ENCODE measurements at places on chromosomes 5 and 9.

DNA sequence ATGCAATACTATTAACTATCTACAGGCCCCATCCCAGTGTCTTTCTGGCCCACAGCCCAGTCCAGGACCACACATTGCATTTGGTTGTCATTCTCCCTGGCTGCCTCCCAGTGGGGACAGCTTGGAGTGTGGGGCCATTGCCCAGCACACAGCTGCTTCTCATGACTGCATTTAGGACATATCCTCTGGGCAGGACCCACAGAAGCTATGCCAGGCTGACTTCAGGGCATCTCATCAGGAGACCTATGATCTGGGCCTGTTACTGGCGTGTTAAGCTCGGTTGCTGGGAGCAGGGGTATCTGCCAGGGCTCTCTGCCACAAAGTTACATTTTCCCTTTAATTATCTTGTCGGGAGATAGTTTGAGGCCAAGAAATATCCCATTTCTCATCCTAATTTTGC, 32.1 kb upstream of the CLPTM1L start:
- no peak for DNase-seq

GRCh38 chr9:120603591-120603990, 23.6 kb upstream of the CDK5RAP2 start:
- DNase-seq = no peak

GRCh38 chr5:163345216-163345615, 92.2 kb upstream of the CCNG1 start:
- no peak for DNase-seq

DNA sequence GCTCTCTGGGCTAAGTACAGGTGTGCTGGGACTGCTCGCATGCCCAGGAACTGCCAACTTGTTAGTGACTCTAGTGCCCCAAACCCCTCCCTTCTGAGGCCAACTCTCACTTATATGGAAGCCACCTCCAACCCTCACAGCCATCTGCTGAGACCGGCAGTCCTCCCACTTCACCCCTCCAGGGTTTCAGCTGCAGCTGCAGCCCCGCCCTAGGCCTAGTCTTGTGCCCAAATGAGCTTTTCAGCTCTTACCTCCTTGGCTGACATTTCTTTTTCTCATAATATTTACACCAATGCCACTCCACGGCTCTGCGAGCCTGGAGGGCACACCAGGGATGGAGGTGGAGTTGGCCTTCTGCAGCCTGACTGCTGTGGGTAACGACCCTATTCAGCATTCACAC, 166.6 kb downstream of the ROR2 start:
- DNase-seq = no peak

GRCh38 chr5:10528827-10529226, 35.0 kb upstream of the ANKRD33B start:
- no peak for DNase-seq

GRCh38 chr5:76622076-76622475, 1.1 kb downstream of the F2RL2 start:
- DNase-seq = no peak

DNA sequence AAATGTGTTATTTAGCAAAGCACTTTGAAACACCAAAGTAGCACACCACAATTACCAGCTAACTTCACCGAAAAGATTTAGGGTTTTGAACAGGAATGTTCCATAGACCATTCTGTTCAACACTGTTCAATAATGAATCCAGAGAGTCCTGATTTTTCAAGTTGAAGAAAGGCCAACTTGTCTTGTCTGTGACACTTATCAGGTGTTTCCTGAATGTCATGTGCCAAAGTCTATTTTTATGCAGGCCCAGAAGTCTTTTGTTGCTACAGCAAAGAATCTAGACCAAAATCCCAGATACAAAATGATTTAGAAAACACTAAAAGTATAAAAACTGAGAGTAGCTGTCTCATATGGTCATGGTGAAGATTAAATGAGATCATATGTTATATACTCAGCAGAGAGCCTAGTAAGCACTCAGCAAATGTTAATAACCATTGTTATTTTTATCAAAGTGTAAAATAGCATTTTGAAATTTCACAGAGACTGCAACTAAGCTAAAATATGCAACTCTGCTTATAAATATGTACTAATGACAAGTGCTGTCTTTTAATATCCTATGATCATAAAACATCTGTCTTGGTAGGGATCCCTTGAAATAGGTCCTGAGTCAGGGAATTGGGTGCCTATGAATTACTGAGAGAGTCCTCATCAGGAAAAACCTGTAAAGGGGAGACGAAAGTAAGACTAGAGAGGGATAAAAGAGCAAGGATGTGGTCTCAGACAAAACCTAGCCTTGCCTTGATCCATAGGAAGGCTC, 122.4 kb upstream of the SLC12A2 start:
- DNase-seq = no peak

DNA sequence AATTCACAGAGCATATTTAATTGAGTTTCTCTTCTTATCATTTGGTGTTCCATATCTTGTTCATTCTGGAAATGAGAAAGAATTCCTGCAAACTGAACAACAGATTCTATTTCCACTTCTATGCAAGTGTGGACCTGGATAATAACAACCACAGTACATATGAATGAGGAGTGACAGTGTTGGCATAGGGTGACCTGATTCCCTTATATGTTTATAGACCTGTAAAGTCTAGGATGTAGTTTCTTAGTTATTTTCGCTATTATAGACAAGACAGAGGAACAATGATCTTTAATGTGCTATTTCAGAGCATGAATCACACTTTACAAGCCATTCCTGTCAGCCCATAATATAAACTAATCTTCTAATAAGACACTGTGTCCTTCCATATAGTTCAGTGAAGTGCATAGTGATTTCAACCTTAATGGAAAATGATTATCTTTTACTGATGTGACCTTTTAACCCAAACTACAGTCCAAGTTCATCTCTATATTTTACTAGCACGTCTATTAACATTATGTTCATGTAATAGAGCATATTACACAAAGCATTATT, 88.2 kb upstream of the FAM174A start:
- no peak for DNase-seq

- DNase-seq = no peak
Measured at GRCh38 chr5:118220556-118221195, 767.7 kb downstream of the DTWD2 start.

DNA sequence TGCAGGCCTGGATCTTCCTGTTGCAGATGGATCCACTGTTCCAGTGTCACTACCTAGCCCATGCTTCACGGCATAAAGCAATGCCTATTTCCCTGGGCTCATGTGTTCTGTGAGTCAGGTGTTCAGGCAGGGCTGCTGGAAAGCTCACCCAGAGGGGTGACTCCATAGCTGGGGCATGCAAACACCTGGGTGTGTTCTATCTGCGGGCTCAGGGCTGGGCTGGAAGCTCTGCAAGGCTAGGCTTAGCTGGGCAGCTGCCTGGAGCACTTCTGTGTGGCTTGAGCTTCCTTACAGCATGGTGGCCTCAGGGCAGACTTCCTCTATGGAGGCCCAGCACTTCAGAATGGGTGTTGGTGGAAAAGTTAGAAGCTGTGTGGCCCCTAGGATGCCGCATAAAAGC, 139.9 kb downstream of the GADD45G start:
- peak; percentile 62 for DNase-seq

GRCh38 chr9:127921557-127922120, 4.8 kb upstream of the ST6GALNAC4 start:
- peak; percentile 51 for DNase-seq

GRCh38 chr5:58458141-58458742, 1.6 kb downstream of the PLK2 start:
- no peak for DNase-seq

DNA sequence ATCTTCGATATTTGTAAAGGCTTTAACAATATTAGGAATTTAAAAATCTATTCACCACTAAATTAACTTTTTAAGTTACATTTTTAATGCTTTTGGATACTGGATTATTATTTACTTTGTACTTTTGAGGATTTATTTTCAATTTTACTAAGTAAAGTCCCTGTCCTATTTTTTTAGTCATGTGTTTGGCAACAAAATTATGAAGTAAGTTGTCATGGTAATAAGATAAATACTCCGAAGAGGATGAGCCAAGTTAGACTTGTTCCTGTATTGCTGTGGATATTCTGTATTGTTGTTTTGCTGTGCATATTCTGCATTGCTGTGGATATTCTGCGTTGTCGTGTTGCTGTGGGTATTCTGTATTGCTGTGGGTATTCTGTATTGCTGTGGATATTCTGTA, 210.1 kb downstream of the MTRR start:
- no peak for DNase-seq

DNA sequence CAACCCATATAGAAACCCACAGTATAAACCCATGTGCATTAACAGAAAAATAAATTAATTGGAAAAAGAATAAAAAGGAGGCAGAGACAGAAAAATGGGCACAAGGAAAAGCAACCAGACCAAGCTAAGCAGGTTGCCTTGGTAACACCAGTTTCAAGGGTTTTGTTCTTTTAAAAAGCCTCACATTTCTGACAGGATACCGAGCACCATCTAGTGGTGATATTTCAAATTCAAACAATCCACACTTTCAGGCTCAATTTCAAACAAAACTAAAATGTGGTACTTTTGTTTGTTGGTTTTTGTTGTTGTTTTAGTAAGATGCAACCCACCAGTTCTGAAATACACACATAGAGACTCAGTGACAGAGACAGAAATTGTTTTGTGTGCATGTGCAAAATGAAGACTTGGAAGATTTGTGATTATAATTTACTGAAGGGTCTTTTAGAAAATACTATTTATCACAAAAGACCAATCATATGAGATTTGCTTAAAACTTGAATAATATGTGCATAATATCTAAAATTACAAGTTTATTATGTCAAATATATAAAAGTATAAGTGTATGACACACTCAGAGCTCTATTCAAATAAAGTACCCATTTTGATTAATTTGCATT, 318.2 kb downstream of the SLCO4C1 start:
- DNase-seq = peak; percentile 54

- DNase-seq = no peak
Measured at GRCh38 chr5:174303035-174303434, 257.5 kb downstream of the NSG2 start.

DNA sequence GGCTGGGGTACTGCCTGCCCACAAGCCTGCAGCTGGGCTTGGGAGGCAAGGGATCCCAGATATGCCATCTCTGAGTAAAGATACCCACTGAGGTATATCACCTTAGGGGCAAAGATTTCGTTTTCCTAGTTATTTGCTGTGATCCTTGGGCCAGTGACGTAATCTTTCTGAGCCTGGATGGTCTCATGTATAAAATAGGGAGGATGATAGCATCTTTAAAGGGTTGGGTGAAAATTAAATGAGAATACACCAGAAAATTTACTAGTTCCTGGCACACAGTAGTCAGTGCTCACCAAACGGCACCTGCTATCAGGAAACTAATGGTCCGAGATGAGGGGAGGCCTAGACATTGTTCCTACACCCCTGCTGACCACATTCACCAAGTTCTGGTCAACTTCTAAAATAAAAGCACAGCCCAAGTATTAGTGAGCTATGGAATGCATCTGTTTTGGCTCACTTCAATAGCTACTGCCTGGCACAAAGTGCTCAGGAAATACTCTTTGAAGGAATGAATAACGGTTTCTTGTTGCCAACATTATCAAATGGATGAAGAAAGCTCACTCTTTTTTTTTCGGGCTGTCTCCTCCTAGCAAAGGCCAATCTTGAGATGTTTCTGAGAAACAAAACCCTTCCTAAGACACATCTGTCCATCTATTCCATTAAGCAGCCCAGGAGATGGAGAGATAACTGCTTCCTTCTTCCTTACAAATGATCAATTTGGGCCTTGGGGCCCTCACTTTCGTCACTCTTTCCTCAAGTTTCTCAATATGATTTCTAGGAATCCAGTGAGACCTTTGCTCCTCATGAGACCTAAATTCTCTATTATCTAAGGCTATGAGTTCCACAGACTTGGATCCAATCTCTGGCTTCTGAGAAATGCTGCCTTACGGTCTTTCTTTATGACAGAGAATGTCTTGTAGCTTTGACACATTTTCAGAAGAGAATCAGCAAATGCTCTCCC, 98.2 kb downstream of the DPYSL3 start:
- DNase-seq = no peak

DNA sequence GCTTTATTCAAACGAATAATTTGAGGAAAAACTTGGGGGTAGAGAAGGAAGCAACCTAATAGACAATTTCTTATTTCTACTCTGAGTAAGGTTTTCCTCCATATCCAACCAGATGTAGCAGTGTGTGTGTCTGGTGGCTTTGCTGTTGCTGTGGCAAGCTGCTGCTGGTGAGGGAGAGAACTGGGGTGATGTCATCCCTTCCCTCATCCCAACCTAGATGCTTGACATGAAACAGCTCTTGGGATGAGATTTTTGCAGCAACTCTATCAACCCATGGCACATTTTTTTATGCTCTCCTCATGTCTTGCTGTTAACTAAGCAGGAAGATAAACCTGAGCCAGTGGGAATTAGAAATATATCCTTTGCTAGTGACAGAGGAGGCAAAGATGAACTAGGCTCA, 135.8 kb downstream of the PCSK1 start:
- DNase-seq = peak; percentile 59

- peak; percentile 65 for DNase-seq
Measured at GRCh38 chr5:55601204-55601618, 66.4 kb upstream of the PLPP1 start.

DNA sequence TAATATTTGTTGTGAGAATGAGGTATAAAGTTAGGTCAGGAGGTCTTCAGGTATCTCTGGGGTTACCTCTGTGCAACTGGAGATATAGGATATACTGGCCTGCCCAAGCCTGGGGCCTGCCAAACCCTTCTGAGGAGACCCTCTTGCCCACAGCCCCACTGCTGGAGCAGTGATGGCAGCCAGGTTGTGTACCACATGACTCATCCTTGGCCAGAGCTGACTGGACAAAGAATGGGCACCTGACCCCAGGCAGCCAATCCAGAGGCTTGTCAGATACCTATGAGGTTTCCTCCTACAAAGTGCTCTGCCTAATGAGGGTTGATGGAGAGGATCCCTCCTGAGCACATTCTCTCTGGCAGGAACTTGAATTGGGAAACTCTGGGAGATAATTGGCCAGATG, 56.1 kb upstream of the TBC1D2 start:
- no peak for DNase-seq

GRCh38 chr9:34322899-34323591, 6.0 kb downstream of the KIF24 start:
- no peak for DNase-seq

GRCh38 chr5:170103447-170103846, 2.2 kb upstream of the FOXI1 start:
- DNase-seq = no peak

GRCh38 chr9:95835393-95835792, 40.1 kb upstream of the ERCC6L2 start:
- no peak for DNase-seq

GRCh38 chr5:73619606-73620333, 6.2 kb upstream of the ARHGEF28 start:
- peak; percentile 36 for DNase-seq

DNA sequence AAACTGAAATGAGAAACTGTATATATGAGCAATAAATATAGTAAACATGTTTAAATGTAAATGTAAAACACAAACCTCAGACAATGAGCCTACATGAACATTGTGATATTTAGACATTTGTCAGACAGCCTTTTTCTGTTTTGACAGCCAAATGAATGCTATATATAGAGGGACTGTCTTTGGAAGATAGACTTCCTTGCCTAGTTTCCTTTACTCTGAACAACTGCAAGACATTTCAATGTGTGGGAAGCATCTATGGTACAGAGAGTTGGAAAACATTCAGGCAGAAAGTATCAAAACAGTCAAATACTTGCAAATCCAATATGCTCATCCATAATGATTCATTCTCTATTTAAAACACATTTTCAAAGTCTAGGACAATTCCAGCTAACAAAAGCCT, 31.7 kb upstream of the TUSC1 start:
- no peak for DNase-seq

- peak; percentile 54 for DNase-seq
Measured at GRCh38 chr5:98402130-98402529, 371.3 kb upstream of the RGMB start.

- no peak for DNase-seq
Measured at GRCh38 chr5:91840412-91840811, 457.3 kb upstream of the ARRDC3 start.

Data from epithelial cell of esophagus (primary cell).